Stimulated activated CD8-positive, alpha-beta memory T cell treated with anti-CD3 and anti-CD28 coated beads, Interleukin-15, amount 100 ng/mL, for 48 hours (primary cell): ENCODE measurements at places on chromosomes 7 and 10.

GRCh38 chr10:8633909-8634308 is 579.4 kb downstream of the GATA3 start:
- no peak for DNase-seq

GRCh38 chr7:30331338-30331737 is 46.9 kb downstream of the ZNRF2 start:
- DNase-seq, result no peak

DNA sequence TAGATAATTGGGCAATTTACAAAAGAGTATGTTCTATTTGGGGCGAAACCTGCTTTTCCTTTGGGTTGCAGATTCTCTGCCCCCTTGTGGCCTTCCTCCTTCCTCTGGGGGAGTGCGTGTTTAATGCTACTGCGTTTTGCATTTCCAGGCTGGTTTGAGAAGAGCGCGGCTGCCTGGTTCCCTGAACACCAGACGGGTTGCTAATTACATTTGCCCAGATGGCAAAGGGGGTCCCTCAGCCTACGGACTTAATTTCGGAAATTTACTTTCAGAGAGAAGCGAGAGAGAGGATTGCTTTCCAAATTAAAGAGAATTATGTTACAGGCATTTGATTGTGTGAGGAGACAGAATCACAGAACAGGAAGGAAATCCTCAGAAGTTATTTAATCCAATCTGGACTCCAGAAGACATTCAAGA is 91.9 kb upstream of the JAZF1 start:
- no peak for DNase-seq

DNA sequence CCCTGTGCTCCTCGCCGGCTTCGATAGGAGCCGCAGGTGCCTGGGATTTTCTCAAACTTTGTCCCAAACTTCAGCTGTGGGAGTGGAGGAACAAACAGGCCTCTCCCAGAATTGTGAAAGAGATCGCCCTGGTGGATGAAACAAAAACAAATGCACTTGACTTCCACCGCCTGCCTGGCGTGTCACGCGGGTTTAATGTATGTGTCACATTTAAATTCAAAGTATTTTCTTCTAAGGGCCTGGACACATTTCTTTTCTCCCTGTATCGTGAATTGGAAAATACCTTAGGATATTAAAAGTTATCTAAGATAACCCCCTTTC is 694 bp upstream of the WASL start:
- DNase-seq, result no peak

GRCh38 chr10:34154383-34154900 is 660.7 kb downstream of the PARD3 start:
- DNase-seq, result no peak

- peak; percentile 70 for DNase-seq
These were observed 3.7 kb downstream of the STX1A start for GRCh38 chr7:73715648-73716317.

DNA sequence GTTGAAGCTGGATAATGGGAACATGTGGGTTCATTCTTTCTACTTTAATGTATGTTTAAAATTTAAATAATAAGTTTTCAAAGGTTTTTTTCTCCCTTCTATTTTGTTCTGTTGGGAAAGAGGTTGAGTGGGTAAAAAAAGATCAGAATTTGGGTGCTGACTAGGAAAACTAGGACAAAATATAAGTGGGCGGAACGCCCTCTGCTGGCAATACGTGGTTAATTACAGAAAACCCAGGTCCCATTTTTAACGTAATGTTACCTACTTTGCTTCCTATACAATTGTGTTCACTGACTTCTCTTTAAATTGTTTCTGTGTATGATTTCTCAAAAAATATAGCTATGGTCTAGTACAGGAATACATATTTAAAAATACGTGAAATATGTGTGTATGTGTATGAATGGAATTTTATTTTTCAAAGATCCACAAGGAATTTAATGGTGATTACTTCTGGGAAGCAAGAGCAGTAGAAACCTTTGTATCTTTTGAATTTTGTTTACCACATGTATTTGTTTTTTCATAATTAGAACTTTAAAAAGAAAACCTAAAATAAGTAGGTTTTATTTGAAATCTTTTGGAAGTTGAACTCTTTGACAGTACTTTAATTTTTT is 8.7 kb downstream of the ECD start:
- peak; percentile 5 for DNase-seq

DNA sequence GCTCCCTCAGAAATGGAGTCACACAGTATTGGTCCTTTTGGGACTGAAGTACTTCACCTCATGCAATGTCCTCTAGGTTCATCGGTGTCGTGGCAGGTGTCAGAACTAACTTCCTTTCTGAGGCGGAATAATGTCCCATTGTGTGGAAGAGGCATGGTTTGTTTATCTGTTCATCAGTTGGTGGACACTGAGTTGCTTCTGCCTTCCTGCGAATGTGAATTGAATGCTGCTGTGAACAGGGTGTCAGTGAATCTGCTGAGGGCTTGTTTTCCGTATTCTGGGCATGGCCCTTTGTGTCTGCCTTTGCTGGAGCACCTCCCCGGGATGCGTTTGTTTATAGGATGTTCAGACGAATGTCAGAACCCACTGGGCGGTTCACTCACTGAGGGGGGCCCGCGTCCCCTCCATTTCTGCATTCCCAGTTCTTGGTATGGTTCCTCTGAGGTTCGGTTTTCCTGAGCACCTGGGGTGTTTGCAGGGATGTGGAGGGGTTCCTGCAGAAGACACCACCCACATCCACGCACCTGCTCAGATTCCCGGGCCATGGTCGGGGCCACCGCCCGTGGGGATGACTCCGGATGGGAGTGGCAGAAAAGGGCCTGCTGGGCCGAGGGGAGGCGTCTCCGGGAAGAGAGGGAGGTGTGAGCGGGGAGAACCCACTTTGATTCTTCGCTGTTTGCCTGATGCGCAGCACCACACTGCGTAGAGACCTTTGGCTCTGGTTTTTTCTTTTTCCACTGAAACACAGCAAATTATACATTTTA is 33.1 kb downstream of the CHST12 start:
- no peak for DNase-seq

DNA sequence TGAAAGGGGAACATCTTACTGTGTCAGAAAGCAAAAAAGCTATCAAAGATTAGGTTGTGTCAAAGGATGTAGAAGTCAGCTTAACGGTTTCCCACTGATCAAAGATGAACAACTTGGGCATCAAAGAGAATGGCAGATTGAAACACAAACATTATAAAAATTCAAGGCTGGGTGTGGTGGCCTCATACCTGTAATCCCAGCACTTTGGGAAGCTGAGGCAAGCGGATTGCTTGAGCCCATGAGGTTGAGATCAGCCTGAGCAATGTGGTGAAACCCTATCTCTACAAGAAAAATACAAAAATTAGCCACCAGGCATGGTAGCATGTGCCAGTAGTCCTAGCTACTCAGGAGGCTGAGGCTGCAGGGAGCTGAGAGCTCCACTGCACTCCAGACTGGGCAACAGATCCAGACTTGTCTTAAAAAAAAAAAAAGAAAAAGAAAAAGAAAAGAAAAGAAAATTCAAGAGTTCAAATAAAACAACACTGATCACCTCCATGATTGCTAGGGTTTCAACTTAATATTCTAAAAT is 34.5 kb downstream of the RTKN2 start:
- no peak for DNase-seq

- no peak for DNase-seq
These were observed 17.8 kb upstream of the IFIT2 start for GRCh38 chr10:89283936-89284475.

- DNase-seq, result no peak
These were observed 20.8 kb downstream of the LAMB4 start for GRCh38 chr7:108109221-108109908.

DNA sequence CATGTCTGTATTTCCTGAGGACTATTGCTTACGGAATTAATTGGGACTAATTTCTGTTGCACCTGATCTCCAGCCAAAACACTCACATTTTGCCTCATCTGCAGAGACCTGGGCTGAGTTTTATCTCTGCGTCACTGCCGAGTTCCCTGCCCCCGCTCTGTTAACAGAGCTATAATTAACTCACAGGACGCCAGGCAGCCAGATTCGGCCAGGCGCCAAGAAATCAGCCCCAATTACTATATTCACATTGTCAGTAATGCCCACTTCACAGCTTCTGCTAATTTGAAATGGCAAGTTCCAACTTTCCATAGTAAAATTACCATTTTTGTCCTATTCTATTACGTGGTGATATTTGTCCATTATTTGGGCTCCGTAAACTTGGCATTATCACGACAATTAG is 130.5 kb downstream of the CUX1 start:
- DNase-seq, result no peak

GRCh38 chr10:91923371-91924211 is at the start of gene BTAF1:
Gene BTAF1 (plus strand): TSS chr10:91923770. CDS start chr10:91924077, 307 bp downstream.
- peak; percentile 90 for DNase-seq

DNA sequence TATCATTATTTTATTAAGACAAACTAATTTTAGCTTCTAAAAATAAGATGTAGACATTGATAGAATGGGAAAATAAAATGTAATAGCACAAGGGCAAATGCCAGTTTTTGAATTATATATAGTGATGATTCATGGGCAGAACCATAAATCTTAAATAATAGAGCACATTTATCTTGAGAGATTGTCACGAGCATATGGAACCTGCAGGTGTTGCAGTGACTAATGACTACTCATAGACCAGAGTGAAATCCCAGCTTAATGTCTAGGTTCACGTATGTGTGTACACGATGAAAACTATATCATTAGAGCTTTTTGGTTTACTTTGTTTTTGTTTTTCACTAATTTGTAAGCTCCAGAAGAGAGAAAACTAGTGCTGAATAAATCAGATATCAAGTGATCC is 150.2 kb upstream of the CACNA2D1 start:
- DNase-seq, result no peak

- no peak for DNase-seq
These were observed 240.0 kb downstream of the TEX36 start for GRCh38 chr10:125442856-125443540.

DNA sequence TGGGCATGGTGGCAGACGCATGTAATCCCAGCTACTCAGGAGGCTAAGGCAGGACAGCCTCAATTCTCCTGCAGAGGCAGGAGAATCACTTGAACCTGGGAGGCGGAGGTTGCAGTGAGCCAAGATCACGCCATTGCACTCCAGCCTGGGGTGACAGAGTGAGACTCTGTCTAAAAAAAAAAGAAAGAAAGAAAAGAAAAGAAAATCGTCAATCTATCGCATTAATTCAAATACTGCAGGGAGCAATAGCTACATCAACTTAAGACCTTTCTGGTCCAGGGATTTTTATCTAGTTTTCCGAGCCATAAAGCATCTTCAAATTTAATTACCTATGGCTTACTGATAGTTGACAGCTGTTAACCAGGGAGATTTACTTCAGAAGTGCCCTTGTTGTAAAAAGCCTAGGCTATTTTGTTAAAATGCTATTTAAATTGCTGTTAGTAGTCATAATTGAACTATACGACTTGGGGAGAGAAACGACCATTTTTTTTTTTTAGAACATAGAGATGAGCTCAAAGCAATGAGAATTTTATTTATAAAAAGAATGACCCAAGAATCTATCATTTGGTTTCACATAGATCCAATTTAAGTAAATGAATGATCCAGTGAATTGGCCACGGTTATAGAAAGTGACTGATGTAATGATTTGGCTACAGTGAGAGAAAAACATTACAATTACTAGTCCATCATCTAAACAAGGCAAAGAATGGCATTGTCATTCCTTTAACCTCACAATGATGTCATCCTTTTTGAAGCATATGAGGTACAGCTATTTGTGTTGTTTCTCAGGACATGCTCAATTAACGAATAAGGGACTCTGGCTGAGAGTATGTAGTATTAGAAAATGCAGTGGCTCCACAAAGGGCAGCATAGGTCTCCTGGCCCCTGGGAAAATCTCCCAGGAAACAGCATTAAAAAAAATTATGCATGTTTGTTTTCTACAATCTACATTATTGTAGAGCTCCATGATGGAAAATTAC is 85.3 kb downstream of the SEMA3C start:
- no peak for DNase-seq

- DNase-seq, result no peak
These were observed 21.3 kb upstream of the IFIT2 start for GRCh38 chr10:89280508-89280907.

- no peak for DNase-seq
These were observed 96.4 kb downstream of the CARD11 start for GRCh38 chr7:2947058-2947780.

- no peak for DNase-seq
These were observed 9.6 kb upstream of the ZMIZ2 start for GRCh38 chr7:44738876-44739665.
